ENCODE measurements at places on chromosomes 1 and 21.

DNA sequence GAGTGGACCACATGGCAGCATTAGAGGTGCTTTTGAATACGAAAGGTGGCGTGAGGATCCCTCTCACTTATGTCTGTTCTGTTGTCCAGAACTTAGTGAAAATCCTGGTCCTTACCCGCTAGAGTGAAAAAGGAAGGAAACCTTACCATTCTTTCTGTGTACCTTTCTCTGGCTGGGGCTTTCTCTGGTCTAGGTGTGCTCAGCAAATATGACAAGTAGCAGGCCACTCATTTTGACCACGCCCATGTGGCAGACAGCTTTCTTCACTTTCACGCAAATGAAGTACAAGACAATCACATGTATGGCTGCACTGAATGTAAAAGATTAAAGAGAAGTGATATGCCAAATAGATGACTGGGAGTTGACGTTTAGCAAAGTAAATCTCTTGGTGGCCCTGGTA, 131.9 kb downstream of the FGGY start:
- no peak for DNase-seq

- DNase-seq: peak; percentile 99
Observed at GRCh38 chr1:201153474-201154388, 543 bp downstream of the TMEM9 start.

GRCh38 chr1:69845655-69846054, 277.9 kb downstream of the LRRC7 start:
- DNase-seq: no peak

DNA sequence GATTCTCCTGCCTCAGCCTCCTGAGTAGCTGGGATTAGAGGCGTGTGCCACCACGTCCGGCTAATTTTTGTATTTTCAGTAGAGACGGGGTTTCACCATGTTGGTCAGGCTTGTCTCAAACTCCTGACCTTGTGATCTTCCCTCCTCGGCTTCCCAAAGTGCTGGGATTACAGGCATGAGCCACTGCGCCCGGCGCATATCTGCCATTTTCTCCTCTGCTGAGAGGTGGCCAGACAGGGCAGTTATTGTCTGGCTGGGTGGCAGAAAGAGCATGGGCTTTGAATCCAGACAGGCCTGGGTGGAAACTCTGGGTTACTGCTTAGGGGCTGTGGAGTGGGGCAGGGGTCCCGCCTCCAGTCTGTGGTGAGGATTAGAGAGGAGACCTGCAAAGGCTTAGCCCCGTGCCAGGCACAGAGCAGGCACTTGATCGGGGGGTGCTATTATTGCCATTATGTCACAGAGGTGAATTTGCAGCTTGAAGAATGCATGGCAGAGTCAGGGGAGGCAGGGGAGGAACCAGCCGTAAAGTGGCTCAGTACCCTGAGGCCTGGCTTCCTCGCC, 73.9 kb downstream of the MAN1C1 start:
- DNase-seq: no peak

GRCh38 chr21:45049714-45050344, 24.6 kb upstream of the ADARB1 start:
- DNase-seq: no peak

- DNase-seq: no peak
Observed at GRCh38 chr1:92363401-92363800, 64.5 kb downstream of the RPAP2 start.

GRCh38 chr1:155181371-155182051, 7.9 kb downstream of the TRIM46 start:
- DNase-seq: no peak

GRCh38 chr1:71521655-71522264, 440.9 kb upstream of the ZRANB2 start:
- DNase-seq: no peak

GRCh38 chr1:47870946-47871676, 126.1 kb downstream of the TRABD2B start:
- DNase-seq: no peak

DNA sequence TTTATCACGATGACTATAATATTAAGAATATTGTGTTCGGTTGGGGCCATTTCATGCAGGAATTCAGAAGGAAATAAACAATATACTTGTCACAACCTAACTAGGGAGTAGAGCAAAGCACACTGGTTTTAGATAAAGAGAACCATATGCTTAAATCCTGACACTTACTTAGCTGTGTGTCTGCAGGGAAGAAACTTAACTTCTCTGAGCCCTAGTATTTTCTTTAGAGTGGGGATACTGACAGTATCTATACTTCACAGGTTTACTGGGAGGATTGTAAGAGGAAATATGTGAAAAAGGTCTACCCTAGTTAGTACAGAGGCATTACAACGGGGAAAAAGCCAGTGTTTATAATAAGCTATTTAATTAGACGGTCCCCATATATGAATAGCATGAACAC, 72.9 kb downstream of the IARS2 start:
- DNase-seq: no peak

DNA sequence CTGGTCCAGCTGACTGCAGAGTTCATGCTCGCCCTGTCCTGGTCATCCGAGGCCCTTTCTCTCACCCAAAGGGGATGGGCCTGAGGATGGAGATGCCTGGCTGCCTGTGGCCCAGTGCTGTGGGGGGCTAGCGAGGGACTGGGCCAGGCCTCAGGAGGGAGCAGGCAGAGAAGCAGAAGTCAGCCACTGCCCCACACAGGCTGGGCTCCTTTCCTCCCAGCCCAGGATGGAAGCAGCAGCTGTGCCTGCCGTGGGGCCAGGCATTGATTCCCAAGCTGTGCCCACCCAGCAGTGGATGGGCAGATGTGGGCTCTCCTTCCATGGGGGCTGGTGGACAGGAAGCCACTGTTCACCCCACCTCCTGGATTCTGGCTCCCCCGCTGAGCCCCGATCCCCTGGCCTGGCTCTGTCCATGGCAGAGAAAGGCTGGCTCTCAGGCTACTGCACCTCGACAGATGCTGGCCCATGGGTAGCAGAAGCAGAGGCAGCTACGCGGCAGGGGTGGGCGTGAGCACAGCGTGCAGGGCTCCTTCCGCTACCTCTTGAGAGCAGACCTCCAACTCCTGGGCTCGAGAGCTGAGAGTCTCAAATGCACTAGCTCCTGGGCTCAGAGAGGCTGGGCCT, 24.6 kb downstream of the RUNX3 start:
- no peak for DNase-seq

DNA sequence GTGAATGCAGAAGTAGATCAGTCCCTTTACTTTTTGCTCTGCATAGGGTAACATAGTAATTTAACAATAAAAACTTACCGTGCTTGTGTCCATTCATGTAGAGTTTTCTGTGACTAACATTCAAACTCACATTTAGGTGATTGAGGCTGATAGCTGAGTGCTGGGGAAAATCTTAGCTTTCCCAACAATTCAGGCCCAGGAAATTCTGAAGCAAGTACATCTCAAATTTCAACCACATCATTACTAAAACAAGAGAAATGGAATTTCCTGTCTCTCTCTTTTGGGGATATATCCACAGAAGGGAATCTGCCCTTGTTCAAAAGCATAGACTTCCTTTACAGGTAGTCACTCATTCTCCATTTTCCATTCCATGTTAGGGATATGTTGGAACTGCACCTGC, 33.1 kb upstream of the C1orf146 start:
- no peak for DNase-seq

DNA sequence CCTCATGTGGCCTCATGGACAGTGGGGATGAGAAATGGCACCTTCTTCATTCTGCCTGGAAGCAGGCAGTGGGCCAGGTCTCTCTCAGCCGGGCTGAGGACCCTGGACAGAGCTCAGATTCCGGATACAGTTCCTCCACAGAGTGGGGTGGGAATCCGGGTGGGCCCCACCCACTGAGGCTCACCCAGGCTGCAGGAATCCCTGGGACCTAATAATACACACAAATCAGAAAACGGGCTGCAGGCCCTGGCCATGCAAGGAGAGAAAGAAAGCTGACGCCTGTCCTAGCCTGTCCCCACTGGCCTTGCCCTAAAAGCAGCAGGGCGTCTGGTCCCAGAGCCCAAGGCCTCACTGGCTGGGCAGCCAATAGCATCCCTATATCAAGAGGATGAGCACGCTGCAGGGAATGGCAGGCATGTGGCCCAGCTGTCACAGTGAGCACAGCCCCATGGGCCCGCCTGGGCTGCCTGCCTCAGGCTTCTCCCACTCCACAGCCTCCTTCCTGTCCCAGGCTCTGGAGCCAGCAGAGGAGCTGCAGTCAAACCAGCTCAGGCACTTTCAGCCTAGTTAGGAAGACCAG, 25.3 kb downstream of the ACTA1 start:
- DNase-seq: no peak

DNA sequence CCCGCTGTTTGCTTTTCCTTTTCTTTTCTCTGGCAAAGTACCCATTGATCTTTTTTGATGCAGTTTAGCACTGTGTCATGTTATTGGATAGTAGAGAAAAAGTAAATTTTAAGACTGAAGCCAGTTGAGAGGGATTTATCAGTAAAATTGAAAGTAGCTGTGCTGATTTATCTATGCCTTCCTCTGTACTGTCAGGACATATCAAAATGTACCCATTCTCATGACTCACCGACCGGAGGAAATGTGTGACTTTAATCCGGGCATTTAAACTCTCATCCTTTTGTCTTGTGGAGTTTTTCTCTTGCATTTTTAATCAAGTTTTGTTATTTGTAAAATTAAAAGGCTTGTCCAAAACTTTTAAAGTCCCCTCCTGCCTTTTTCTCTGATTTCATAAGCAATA, 276.6 kb upstream of the FMN2 start:
- no peak for DNase-seq

DNA sequence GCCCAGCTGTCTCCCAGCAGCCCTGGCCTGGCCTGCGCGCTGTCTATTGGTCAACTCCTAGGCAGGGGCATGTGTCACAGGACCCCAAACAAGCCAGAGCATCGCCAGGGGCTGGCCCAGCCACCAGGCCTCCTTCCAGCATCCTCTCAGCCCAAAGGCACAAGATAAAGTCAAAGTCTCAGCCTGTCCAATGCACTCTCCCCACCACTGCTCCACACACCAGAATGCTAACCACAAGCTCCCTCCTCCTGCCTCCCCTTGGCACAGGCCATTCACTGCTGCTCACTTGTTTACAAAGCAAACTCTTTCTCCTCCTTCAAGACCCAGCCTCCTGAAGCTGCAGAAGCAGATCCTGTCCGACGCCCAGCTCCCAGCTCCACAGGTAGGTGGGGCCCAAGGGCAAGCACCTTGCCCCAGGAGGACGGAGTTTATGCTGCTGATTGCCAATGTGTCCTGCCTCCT, 133.4 kb downstream of the DMRTB1 start:
- no peak for DNase-seq

DNA sequence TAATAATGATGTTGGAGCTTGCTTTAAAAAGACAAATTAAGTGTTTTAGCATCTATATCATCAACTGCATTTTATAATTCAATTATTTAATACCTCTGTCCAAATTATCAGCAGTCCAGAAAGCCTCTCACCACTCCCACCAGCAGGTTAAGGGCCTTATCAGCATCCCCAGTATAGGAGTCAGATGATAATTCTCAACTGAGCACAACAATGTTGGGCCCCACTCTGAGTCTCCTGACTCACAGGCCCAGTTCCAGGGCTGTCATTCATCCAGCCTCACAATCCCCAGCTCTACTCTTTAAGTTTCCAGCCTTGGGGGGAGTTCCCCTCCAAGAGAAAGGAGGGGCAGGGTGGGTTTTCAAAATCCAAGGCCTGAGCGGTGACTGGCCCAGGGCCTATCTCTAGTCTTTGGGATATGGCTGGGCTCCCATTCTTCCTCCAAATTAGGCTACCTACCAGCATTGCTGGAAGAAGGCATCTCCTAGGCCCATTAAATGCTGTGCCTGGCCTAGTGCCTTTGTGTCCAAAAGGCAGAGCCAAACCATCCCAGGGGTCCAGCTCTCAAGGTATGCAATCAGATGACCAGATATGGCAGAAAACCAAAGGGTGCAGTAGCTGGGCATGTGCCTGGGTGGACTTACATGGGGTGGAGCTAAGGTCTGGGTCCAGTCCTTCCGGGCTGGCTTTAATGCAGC, 134.1 kb downstream of the GLUL start:
- no peak for DNase-seq

GRCh38 chr1:212557739-212558692, 50.5 kb upstream of the ATF3 start:
- DNase-seq: no peak

GRCh38 chr1:12344596-12345349, 114.9 kb downstream of the VPS13D start:
- no peak for DNase-seq

DNA sequence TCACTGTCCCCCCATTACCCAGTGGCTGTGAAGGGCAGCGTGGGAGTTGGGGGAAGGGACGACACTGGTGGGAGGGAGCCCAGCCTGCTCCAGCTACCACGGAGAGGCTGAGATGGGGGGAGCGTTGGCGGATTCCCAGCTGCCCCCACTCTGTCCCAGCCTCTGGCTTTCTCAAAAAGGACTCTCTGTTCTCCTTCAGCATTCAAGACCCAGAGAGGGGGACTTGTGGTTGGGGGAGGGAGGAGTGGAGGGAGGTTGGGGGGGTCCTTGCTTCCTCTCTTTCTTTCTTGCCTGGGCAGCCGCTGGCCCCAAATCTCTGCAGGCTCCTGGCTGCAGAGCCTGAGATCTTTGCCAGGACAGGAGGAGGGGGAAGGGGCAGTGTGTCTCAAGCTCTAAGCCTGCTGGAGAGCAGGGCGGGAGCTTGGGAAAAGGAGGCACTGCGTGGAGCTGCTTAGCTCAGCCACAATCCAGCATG, 2.2 kb downstream of the ATP1A2 start:
- no peak for DNase-seq

DNA sequence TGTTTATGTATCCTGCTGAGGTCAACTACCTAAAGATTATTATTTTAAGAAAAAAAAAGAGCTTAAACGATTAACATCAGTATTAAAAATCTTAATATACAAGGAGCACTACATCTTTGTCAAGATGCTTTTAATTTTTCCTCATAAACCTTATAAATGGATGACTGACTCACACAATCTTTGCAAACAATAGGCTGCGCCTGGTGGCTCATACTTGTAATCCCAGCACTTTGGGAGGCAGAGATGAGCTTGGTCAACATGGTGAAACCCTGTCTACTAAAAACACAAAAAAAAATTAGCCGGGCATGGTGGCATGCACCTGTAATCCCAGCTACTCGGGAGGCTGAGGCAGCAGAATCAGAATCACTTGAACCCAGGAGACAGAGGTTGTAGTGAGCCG, 1.7 kb downstream of the KHDC4 start:
- no peak for DNase-seq

- no peak for DNase-seq
Observed at GRCh38 chr1:91603409-91603808, 102.8 kb downstream of the CDC7 start.

GRCh38 chr1:152024223-152024622, 12.6 kb downstream of the S100A11 start:
- no peak for DNase-seq

- no peak for DNase-seq
Observed at GRCh38 chr21:46284077-46284644, 1.2 kb downstream of the MCM3AP start.

DNA sequence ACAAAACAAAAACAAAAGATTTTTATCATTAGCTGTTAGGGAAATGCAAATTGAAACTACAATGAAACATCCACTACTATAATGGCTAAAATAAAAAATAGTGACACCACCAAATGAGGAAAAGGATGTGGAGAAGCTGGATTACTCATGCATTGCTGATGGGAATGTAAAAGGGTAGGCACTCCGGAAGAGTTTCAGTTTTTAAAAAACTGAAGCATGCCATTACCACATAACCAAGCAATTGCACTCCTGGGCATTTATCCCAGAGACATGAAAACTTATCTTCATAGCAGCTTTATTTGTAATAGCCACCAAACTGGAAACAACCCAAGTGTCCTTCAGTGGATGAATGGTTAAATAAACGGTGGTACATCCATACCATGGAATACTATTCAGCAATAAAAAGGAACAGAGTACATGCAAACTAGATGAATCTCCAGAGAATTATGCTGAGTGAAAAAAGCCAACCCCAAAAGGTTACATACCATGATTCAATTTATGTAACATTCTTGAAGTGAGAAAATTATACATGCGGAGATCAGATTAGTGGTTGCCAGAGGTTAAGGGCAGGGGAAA, 14.5 kb upstream of the CFAP298 start:
- DNase-seq: no peak

All from GOT3 (cell line).